ENCODE measurements at places on chromosomes 5 and 9. TPM values are rescaled to one million over a fixed set of nuclear protein-coding genes. Genes with fewer than 3 reads are reported as not detected.

DDX46 gene
- 47.3 TPM for total RNA-seq

IRX2 gene
- total RNA-seq = not detected

MYMK gene
- not detected for total RNA-seq

SLC28A3 gene
- 0.33 TPM for total RNA-seq

PPP3R2 gene
- not detected for total RNA-seq

MGAT1 gene
- total RNA-seq = 75.2 TPM

FAM120A gene
- 112 TPM for total RNA-seq

GLDC gene
- 1.7 TPM for total RNA-seq

SMIM33 gene
- total RNA-seq = 0.14 TPM

ANKRD31 gene
- 0.36 TPM for total RNA-seq

CD274 gene
- 14.2 TPM for total RNA-seq

MEIKIN gene
- 1.4 TPM for total RNA-seq

KIF4B gene
- 0.05 TPM for total RNA-seq

C9orf50 gene
- total RNA-seq = not detected

IL3 gene
- total RNA-seq = not detected

FLT4 gene
- total RNA-seq = 1.5 TPM

FOXD4L5 gene
- total RNA-seq = 0.10 TPM

PCDHGB1 gene
- total RNA-seq = not detected

WHRN gene
- total RNA-seq = 2.1 TPM

EGFLAM gene
- not detected for total RNA-seq

NEUROG1 gene
- not detected for total RNA-seq

MORN5 gene
- total RNA-seq = not detected

CRHBP gene
- 0.38 TPM for total RNA-seq

TSSK1B gene
- total RNA-seq = not detected

PCDHGA12 gene
- not detected for total RNA-seq

PCDH1 gene
- not detected for total RNA-seq

PDCD1LG2 gene
- total RNA-seq = 0.10 TPM

SPINK7 gene
- not detected for total RNA-seq

GRXCR2 gene
- not detected for total RNA-seq

ROR2 gene
- total RNA-seq = not detected

ENTPD8 gene
- total RNA-seq = not detected

NR6A1 gene
- 1.8 TPM for total RNA-seq

LECT2 gene
- not detected for total RNA-seq

LCN1 gene
- 0.29 TPM for total RNA-seq

MAPKAP1 gene
- 54.8 TPM for total RNA-seq

DAB2IP gene
- total RNA-seq = not detected

SCGB3A1 gene
- not detected for total RNA-seq

PCDHGC5 gene
- not detected for total RNA-seq

SLC36A2 gene
- total RNA-seq = not detected

HSPB3 gene
- not detected for total RNA-seq

CLIC3 gene
- not detected for total RNA-seq

TRIM7 gene
- total RNA-seq = 1.6 TPM

GTF2H2 gene
- 60.6 TPM for total RNA-seq

ACTBL2 gene
- total RNA-seq = not detected

KCNV2 gene
- not detected for total RNA-seq

NRG2 gene
- not detected for total RNA-seq

SCAI gene
- total RNA-seq = 9.6 TPM

SPATA31C1 gene
- total RNA-seq = not detected
